ENCODE measurements at places on chromosomes 12 and 14.

DNA sequence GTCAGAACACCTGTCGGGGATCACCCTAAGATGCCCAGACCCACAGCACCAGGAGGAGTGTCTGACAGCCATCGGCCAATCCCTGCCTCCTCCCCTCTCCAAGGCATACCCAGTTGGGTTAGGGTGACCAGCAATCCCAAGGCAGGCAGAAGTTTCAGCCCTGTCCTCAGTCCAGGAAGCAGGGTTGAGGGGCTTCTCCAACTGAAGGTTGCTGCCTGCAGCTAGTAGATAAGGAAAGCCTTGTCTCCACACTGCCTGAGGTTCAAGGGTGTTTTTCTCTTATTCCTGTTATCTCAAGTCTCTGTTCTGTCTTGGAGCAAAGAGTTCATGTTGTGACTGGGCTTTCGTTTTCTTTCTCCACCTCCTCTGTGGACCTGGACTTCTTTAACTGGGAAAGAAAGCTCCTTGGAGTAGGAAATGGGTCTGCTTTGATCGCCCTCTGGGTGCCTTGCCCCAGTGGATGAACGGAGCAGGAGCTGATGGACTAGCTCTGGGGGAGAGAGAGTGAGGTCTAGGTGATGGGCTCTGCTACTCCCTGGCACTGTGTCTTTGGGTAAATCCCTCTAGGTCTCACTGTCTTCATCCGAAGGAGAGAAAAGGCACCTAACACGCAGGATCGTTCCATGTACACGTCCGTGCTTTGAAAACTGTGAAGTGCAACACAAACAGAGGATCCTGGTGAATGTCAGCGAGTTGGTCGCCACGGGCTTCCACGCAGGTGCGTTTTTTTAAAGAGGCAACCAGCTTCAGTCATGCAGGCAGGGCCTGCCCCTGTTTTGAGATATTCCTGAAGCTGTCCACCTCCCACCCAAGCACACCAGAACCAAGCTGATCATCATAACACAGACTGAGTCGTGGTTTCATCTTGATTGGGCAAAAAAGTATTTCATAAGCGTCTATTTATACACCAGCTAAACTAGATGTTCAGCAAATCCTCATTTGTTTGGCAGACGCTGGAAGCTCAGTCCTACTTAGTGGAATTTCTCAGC is 52.5 kb upstream of the FOXN3 start:
- DNase-seq: no peak

GRCh38 chr14:75273272-75274049 is 5.2 kb upstream of the FOS start:
- DNase-seq: no peak

GRCh38 chr12:90062799-90063198 is 354.2 kb upstream of the ATP2B1 start:
- DNase-seq: no peak

DNA sequence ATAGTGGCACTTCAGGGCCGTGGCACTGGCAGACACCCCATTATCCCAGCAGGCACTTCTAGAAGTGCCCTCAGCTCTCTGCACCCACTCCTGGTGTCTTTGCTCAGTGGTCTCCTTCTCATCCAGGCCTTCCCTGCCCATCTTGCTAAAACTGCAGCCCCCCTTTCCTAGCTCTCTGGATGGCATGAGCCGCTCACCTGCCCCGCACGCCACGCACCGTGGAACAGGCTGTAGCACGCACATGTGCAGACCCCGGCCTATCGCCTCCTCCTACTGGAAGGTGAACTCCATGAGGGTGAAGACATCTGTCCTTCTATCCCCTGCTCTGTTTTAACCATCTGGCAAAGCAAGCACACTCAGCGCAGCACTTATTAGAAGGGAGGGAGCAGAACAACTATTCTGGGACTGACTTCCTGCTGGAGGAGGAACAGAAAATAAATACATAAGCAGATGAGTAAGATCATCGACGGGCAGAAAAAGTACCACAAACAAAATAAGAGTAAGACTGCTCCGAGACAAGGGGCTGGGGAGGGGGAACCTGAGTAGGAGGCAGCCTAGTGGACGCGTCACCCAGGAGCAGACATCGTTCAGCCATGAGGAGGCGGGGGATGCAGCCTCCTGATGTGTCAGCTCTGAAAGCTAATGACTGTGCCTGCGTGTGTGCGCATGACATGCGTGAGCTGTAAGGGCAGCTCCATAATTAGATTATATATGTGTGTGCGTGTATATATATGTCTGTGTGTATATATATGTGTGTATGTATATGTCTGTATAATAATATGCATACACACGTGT is 7.8 kb upstream of the FZD10 start:
- no peak for DNase-seq

DNA sequence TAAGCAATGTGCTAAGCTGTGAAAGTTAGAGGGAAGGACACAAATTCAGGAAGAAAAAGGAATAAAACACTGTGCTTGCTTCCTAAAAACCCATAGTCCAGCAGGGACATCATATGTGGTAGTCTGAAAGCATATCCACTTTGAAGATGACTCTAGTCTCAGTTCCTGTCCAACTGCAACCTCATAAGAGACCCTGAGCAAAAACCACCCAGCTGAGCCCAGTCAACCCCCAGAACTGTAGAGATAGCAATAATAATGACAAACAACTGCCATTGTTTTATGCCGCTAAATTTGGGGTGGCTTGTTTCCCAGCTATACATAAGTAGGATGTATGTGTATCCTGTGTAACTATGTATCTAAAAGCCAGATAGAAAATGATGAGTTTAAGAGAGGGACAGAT is 3.9 kb upstream of the SERPINA4 start:
- no peak for DNase-seq

GRCh38 chr14:53331247-53331646 is 178.1 kb upstream of the DDHD1 start:
- no peak for DNase-seq

- peak; percentile 74 for DNase-seq
Measured at GRCh38 chr14:61355892-61356325, 34.5 kb downstream of the PRKCH start.

DNA sequence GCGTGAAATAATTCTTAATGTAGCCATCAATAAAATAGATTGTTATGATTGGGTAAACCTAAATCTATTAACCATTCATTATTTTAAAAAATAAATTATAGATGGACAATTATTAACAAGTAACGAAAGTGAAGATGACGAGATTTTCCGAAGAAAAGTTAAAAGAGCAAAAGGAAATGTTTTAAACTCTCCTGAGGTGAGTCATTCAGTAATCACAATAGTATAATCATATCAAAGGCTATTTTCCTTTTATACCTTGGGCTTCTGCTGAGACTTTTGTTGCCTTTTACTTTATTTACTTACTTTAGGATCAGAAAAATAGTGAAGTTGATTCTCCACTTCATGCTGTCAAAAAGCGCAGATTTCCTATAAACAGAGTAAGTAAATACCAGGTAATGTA is 45.6 kb downstream of the FANCM start:
- no peak for DNase-seq

GRCh38 chr12:91044586-91044985 is 13.2 kb downstream of the KERA start:
- DNase-seq: no peak

GRCh38 chr14:81392052-81392451 is 8.1 kb downstream of the STON2 start:
- DNase-seq: no peak

DNA sequence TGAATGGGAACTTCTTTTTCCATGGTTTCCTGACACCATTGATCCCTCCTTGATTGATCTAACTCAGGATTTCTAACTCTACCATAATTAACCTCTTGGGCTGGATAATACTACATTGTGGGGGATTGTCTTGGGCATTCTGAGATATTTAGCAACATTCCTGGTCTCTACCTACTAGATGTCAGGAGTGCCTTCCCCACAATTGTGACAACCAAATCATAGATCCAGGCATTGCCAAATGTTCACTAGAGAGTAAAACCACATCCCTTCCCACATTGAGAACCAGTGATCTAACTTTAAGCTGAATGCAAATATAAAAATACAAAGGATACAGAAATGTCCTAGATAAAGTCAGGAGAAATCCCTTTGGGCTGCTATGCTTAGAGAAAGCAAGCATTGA is 36.9 kb upstream of the CCDC198 start:
- DNase-seq: no peak

DNA sequence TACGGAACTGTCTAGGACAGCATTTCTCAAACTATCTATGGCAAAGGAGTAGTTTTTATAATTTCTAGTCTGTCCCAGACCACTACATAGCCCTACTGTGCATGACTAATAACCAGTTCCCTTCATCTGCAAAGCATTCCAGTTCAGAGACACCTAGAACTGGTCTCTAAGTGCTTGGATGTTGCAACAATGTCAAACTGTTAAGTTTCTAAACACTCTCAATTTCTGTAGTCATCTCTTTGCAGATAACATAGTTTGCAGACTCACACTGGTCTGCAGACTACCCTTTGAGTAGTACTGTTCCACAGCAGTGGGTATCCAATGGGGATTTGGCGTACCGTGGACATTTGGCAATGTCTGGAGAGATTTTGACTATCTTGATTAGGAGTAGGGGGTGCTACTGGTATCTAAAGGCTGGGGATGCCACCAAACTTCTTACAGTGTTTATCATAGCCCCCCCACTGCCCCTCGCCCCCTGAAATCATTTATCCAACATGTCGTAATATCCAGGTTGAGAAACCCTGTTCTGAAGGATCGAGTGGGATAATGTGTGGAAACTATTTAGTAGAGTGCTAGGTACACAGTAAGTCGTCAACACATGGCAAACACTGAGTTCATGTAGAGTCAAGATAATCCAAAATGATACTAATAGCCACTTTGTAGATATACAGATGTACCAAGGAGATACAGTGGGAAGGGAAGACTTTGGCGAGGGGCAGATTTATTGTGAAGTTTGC is 1.7 kb downstream of the C12orf76 start:
- DNase-seq: no peak

DNA sequence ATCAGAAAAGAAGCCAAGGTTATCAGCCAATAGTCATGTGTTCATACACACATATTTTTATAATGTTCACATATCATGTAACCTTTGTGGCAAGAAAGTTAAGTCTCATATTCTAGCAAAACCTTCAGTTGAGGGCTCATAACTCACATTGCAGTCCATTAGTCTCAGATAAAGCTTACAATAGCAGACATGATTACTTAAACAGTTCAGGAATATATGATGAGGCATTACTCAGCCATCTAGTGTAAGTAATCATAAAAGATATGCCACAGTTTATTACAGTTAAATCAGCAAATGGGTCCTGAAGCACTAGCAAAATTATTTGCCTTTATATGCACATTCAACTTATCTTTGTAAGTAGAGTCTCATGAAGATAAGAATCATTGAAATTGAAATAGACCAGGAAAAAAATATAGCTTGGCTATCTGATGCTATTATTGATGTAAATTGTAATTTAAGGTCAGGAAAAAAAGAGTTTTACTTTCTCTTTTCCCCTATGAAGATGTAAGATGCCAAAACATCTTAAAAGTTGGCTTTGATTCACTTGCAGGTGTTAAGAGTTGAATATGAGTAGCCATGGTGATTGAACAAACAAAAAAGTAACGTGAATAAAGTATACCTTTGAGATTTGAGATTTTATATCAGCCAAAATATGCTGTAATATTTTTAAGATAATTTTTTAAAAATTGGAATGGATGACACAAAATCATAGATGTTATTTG is 537.0 kb downstream of the SLC6A15 start:
- no peak for DNase-seq

GRCh38 chr12:22738945-22739344 is 114.0 kb downstream of the ETNK1 start:
- DNase-seq: no peak

DNA sequence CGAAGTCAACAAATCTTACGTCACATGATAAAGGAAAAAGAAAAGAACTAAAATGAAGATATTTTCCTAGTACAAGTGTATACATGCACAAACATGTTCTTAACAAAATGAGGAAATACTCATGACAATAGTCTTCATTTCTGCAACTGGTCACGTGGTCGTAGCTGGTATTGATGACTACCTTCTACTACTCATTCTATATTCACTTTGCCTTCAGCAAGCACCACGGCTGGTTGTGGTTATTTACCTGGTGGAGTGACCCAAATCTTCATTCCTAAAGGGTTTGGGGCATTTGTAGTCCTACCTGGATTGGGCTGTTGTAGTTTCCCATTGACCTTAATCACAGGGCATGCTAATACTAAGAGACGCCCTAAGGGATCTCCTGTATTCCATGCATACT is 51.2 kb downstream of the FIGNL2 start:
- no peak for DNase-seq

GRCh38 chr12:100484891-100485471 is 11.3 kb downstream of the NR1H4 start:
- no peak for DNase-seq

DNA sequence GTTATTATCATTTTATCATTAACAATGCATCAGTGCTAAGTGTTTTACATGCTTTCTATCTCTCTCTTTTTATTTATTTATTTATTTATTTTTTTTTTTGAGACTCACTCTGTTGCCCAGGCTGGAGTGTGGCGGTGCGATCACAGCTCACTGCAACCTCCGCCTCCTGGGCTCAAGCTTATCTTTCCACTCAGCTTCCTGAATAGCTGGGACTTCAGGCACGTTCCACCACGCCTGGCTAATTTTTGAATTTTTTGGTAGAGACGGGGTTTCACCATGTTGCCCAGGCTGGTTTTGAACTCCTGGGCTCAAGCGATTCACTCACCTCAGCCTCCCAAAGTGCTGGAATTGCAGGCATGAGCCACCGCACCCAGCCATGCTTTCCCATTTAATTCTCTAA is 3.9 kb upstream of the BTG1 start:
- DNase-seq: no peak

DNA sequence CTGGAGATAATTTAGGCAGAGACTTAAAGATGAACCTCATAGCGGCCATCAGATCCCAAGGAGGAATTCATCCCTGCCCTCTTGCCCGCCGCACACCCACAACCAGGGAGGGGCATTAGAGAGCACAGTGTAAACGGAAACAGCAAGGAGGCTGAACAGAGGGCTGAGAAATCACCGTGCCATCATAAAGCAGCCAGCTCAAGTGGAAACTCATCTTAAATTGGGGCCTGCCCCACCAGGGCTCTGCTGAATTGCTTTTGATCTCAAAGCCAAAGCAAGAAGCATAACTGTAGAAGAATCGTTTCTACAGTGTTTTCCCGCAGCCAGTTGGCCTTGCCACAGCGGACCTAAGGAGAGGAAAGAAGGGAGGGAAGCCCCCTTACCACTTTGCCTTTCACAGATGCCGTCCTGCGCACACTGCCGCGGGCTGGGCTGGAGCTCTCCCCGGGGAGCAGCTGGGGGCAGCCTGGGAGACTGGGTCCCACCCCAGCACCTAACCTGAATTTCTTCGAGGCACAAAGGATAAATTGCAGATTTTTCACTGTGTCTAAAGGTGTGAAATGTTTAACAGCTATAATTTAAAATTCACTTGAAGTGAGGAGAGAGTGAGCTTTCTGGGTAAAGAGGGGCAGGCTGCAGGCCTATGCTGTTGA is 51.8 kb upstream of the MMP17 start:
- peak; percentile 14 for DNase-seq

- no peak for DNase-seq
Measured at GRCh38 chr12:121467638-121468498, 68.0 kb downstream of the RNF34 start.

DNA sequence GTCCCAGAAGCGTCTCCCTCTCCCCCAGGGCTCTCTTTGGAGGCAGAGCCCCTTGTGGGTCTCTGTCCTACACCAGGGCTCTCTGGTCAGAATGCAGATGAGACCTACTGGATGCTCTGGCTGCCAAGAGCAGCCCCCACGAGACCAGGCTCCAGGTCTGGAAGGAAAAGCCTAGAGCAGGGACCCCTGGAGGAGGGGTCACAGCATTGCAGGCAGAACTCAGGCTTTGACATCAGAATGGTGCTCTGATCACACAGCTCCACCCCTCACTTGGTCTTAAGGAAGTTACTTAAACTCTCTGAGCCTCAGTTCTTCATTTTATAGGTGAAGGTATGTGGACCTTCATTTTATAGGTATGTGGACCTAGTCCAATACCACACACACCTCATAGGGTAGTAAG is 83.1 kb downstream of the ARL6IP4 start:
- DNase-seq: no peak

Data from activated CD4-positive, alpha-beta T cell treated with anti-CD3 and anti-CD28 coated beads, Interleukin-2, amount 50 U/mL, for 48 hours (primary cell).